GM04504 (cell line): ENCODE measurements at places on chromosomes 12 and 14.

DNA sequence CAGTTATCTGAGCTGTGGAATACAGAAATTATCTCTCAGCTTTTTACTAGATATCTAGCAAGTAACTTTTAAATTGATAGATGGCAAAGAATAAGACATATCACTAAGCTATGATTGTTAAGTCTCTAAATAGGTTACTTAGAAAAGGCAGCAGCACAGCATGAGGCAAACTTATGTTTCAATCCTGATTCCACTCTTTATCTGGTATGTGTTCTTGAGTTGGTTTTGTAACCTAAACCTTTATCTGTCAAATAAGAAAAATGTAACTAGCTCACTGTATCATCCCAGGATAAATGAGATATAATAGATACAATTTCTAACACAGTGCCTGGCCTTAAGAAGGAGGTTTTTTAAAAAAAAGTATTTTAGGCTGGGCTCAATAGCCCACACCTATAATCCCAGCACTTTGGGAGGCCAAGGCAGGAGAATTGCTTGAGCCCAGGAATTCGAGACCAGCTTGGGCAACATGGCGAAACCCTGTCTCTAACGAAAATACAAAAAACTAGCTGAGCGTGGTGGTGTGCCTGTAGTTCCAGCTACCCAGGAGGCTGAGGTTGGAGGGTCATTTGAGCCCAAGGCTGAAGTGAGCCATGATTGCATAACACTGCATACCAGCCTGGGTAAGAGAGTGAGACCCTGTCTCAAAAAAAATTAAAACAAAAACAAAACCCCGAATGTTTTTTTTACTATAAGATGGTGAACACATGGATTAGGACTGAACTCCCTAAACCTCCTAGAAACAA, 56.8 kb downstream of the HEATR5A start:
- no peak for DNase-seq

DNA sequence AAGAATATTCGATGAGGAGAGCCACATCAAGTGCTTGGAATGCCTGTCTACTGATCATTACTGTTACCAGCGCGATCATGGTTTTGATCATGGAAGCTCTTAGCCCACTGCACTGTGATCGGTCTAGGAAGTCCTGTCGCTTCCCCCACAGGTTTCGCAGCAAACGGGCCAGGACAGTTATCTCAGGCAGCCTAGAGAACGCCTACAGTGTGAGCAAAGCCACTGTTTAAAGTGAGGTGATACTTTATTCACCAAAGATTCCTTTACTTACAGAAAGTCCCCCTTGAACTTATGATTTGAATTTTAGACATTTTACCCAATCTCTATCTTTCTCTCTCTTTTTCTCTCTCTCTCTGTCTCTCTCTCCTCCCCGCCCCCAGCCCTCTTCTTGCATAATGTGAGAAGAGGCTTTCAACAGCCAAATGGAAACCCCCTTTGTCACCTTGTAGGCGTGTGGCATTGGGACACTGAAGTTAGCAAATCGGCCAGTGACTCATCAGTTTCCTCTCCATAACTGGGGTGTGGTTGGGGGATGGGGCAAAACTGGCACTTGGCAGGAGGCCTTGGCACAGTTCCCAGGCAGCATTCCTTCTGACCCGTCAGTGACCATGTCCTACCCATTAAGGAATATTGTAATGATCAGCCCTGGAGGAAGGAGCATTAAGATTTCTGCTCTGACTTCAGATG, 214.8 kb downstream of the CHST11 start:
- peak; percentile 79 for DNase-seq

- DNase-seq, result no peak
Observed at GRCh38 chr12:88431246-88431645, 149.0 kb downstream of the KITLG start.

DNA sequence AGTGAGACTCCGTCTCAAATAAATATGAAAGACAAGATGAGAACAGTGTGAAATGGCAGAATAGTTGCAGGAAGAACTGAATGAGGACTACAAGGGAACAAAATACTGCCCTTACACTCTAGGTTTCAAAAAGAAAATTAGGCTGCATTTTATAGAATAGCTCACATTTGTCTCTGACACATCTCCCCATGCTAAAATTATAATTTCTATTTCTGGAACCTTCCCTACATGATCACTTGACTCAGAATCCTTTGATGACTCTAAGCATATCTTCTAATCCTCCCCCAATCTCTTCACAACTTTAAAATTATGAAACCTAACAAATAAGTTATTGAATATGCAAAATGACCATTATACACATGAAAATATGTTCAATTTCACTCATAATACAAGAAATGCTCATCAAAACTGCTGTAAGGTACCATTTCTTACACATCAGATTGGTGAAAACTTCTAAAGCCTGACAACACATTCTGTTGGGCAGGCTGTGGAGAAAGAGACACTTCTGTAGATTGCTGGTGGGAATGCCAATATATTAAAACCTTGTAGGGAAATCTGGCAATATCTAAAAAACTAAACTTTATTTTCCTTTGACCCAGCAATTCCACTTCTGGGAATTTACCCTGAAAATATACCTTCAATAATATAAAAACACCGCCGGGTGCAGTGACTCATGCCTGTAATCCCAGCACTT, 4.3 kb upstream of the HIGD1C start:
- no peak for DNase-seq

GRCh38 chr12:102962532-102962931, 5.1 kb downstream of the ASCL1 start:
- no peak for DNase-seq

DNA sequence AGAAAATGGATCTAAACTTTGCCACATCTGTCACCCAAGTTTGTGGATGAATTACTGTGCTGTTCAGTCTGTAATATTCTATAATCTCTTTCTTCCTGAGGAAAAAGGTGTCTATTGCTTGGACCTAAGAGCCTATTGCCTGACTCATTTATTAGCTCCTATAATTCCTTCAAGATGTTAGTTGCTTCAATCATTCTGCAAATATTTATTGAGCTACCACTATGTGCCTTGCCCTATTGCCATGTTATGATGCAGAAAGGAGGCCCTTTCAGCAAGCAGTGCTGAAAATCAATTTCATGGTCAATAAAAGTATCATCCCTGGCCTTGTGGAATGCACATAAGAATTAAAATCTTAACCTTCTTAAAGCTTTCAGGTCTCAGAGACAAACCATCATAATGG, 113.6 kb downstream of the CCER1 start:
- peak; percentile 21 for DNase-seq

GRCh38 chr12:108571609-108572165, 9.3 kb downstream of the ISCU start:
- DNase-seq, result no peak

- no peak for DNase-seq
Observed at GRCh38 chr12:87254381-87255030, 774.7 kb downstream of the C12orf50 start.

DNA sequence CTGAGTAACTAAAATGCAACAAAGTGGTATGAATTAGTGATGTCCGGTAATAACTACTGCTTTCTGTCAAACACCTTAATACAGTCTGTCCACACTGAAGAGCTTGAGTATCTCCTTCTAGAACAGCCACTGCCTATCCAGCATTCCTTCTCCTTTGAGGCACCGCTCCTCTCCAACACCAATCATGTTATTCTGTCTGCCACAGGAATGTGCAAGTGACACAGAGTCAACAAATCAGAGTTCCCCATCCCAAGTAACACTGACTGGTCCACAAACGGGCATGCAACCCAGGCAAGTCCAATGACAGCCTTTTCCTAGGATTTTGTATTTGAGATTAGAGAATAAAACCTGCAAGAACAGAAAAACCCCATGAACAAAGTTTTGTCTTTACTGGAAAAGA, 3.8 kb downstream of the GXYLT1 start:
- DNase-seq, result peak; percentile 28

DNA sequence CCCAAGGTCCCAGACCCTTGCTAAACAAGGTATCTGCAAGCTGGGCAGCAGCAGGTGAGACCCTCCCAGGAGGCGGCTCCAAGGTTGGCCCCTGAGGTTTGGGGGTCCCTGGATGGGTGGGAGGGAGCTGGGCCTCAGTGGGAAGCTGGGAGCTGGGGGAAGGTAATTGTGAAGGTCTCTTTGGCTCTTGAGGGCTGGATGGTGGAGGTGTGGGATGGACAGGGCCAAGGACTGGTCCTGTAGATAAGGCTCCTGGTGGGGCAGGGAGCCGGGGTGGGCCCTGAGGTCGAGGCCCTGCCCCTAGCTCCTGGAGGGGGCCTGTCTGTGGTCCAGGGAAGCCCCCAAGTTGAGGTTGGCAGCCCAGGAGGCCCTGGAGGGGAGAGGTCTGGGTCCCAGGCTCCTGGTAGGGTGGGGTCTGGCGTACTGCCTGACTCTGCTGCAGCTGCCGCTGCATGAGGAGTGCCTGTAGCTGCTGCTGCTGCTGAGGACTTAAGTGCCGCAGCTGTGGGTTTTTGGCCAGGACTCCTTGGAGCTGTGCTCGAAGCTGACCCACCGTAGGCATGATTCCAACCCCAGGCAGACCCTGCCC, 13.1 kb upstream of the PRKAG1 start:
- no peak for DNase-seq

DNA sequence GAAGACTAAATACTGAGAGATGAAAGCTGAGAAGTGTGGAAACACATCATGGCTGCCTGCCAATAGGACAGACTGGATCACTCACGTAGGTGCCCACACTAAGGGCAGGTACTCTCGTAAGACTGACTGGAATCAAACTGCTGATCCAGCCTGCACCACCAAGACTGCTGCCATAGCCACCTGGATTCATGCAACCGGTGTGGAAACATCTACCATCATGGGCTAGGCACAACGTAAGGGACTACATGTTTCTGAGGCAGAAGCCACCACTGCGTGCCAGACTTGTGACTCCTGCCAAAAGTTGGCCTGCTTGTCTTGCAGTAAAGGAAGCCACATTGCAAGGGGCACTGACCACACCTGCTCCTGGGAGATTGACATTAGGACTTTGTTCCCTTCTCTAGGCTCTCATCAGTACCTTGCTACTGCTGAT, 3.8 kb downstream of the POMT2 start:
- DNase-seq, result no peak

- no peak for DNase-seq
Observed at GRCh38 chr12:50718760-50719159, 45.1 kb upstream of the ATF1 start.

GRCh38 chr14:60350366-60350720, 101.3 kb downstream of the PPM1A start:
- no peak for DNase-seq

DNA sequence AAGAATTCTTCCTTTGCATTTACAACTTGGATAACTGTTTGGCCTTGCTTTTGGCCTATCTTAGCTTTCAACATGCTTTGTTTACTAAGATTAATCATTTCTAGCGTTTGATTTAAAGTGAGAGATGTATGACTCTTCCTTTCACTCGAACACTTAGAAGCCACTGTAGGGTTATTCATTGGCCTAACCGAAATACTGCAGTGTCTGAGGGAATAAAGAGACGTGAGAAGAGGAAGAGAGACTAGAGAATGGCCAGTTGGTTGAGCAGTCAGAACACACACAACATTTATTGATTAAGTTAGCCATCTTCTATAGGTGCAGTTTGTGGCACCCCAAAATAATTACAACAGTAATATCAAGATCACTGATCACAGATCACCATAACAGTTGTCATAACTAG, 62.3 kb upstream of the CCDC175 start:
- DNase-seq, result no peak

DNA sequence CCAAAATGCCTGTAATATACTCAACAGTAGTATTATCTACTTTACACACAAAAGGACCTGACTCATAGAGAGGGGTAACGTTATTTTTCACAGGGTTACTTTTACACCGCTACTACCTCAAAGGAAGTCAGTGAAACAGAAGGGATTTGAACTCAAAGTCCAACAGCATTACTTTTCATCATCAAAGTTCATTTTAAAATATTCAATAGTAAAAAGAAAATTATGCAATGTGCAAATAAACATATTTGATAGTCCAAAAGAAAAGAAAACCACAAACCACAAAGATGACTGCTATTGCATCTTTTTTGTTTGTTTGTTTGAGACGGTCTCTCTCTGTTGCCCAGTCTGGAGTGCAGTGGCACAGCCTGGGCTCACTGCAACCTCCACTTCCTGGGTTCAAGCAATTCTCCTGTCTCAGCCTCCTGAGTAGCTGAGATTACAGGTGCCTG, 15.5 kb downstream of the KIF21A start:
- DNase-seq, result no peak

GRCh38 chr12:122992386-122992785, 11.9 kb downstream of the ARL6IP4 start:
- no peak for DNase-seq

- DNase-seq, result no peak
Observed at GRCh38 chr14:22769369-22769768, 2.9 kb downstream of the OXA1L start.

GRCh38 chr12:70359458-70360197, 6.5 kb upstream of the KCNMB4 start:
- DNase-seq, result no peak

- DNase-seq, result no peak
Observed at GRCh38 chr12:1171657-1172408, 180.8 kb downstream of the ERC1 start.

DNA sequence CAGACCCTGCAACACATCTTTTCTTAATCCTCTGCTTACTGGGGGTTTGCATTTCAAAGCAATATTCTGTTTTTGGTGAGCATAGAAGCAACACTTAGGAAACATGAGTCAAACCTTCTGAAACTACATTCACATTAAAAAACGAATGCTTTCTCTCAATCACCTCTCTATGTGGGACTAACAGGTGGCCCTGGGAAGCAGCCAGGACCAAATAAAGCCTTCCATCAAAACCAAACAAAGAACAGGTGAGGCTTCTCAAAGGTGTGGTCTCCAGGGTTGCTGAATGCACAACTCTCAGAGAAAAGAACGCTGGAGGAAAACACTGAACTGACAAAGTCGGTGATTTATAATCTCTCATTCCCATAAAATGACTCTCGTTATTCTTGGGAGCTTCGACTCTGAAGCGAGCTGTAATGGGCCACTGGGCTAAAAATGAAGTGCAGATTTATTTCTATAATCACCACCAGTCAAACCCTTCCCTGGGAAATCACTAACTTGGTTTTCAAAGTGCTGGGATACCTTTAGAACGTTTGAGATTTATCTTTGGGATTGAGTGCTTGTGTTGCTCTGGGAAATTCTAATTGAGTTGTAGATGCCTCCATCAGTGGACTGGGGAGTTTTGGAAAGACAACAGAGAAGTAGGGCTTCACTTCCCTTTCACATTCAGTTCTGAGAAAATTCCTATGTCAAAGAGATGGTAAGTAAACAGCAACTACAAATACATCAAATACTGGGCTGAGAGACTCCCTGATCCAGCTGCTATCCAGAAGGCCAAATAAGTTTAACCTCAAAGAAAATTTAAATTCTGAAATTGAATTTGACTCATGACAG, 262.0 kb upstream of the TMPO start:
- no peak for DNase-seq

GRCh38 chr12:80702889-80703805, 4.3 kb upstream of the MYF6 start:
- peak; percentile 7 for DNase-seq

- peak; percentile 57 for DNase-seq
Observed at GRCh38 chr14:50804181-50804721, 26.7 kb downstream of the NIN start.

GRCh38 chr12:5124401-5124800, 80.7 kb downstream of the KCNA5 start:
- DNase-seq, result no peak
